ENCODE measurements at places on chromosomes 5 and 9.

GRCh38 chr9:28888806-28889205 lies 1315.5 kb upstream of the C9orf72 start:
- no peak for DNase-seq

- no peak for DNase-seq
Measured at GRCh38 chr9:121732886-121733285, 81.5 kb downstream of the DAB2IP start.

- no peak for DNase-seq
Measured at GRCh38 chr9:114181607-114182409, 26.5 kb downstream of the COL27A1 start.

- DNase-seq: no peak
Measured at GRCh38 chr5:131684595-131684994, 49.6 kb upstream of the RAPGEF6 start.

GRCh38 chr5:138339091-138339456 lies 1.0 kb downstream of the FAM53C start:
- DNase-seq: peak; percentile 21

DNA sequence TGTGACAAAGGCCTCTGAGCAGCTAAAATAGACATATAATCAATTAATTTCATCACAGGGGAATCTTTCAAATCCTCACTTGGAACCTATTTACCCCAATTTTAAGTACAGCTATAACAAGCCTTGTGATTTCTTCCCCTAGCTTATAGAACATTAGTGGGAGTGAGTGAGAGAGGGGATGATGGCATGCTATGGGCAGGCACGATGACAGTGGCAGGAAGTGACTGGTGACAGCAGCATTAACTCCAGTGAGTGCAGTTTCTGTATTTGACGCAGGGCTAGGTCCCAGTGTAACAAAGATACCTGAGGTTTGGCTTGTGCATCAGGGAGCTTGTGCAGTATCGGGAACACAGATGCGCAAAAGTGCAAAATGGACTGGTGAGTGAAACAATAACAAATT lies 54.1 kb downstream of the NPR3 start:
- no peak for DNase-seq

GRCh38 chr9:37972351-37972848 lies 68.5 kb upstream of the SLC25A51 start:
- DNase-seq: no peak

GRCh38 chr5:34691326-34691725 lies 35.2 kb downstream of the RAI14 start:
- DNase-seq: no peak

- peak; percentile 2 for DNase-seq
Measured at GRCh38 chr9:136775191-136775590, 10.9 kb upstream of the LCN15 start.

- DNase-seq: no peak
Measured at GRCh38 chr5:168370831-168371230, 79.4 kb downstream of the WWC1 start.

DNA sequence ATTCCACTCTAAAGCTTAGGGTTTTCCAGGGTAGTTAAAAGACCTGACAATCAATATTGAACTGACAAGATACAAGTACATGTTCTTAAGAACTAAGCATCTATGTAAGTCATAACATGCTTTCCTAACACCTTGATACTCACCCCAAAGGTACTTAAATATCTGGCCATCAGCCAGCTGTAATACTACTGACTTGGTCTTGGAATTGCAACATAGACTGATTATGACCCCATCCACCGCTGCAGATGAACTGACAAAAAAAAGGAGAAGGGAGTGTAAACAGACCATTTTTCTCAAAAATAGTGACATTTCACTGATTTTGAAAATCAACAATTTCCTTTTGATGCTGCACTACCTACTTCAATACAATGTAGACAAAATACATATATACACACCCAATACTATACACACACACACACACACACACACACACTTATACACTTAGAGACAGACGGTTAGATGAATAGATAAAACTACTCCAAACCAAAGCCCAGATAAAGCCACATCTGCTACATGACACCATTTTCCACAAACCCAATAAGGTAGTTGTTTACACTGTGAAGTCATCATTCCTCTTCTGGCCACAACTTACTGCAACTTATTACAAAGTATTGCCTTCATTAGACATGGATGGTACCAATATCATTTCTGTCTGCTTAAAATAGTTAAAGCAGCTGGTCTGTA lies 30.4 kb downstream of the ELP1 start:
- DNase-seq: no peak

DNA sequence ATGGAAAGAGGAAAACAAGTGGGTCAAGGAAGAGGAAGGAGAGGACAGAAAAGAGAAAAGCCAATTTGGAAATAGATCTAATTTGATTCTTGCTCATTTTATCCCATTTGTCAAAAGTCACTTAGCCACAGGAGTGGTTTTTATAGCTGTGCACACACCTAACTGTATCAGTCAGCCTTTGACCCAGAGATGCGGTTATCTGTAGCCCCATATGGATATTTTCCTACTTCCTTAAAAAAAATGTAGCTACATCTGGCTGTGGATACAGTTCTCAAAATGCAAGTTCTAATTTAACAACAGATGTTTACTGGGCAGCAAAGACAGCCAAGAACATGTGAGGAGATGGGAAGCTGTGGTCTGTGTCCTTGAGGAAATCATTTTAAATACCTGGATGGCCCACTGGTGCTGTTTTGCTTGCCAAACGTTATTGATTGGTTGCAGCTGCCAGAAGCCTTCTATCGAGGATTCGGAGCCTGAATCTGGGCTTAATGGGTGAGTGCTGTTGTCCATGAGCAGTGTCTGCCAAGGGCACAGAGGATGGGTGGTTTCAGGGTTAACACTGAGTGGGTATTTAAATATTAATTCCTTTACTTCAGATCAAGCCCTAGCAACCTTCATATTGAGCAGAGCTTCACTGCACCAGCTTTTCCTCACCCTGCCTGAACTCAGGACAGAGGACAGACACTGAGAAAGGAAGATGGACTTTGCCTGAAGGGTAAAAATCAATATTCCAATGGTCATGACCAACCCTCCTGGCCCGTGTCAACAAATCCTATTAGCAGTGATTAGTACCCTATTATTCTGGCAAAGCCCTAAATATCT lies 92.2 kb downstream of the APBA1 start:
- DNase-seq: no peak

DNA sequence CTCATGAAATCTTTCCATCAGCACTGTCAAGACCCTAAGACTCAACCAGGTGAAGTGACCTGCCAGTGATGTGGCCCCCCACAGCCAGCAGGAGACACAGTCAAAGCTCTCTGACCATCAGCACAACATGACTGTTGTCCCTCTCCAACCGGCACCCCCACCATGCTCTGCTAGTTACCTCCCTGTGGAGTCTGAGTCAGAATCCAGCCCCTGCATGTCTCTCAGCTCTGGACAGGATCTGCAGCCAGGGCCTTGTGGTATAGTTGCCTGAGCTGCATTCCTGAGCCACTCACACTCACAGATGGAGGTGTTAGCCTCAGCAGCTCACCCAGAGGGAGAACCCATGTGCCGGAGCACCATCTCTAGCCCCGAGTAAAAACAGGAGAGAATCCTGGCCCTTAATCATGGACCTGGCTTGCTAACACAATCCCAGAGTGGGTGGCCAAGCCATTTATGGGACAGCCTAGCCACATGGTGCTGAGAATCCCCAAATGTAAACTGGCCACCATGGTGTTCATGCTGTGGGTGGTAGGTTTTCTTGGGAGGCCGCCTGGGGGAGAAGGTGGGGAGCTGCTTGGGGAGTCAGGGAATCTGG lies 237.8 kb downstream of the PAPPA start:
- no peak for DNase-seq

DNA sequence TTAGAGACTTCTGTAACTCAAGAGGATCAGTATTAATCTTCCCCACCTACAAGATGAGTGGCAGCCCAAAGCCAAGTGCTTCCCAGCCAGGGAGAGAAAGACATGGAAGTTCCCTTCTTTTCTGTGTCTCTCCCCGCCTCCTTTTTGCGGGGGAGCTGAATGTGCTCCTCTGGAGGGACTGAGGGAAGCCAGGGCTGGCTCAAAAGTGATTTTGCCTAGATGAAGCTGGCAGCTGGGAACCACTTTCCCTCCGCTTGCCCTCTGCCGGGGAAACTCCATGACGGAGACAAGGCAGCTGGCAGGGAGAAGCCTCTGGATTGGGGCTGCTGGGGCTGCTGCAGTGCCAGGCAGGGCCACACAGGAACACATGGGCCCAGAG lies 24.4 kb downstream of the EGR1 start:
- DNase-seq: no peak

DNA sequence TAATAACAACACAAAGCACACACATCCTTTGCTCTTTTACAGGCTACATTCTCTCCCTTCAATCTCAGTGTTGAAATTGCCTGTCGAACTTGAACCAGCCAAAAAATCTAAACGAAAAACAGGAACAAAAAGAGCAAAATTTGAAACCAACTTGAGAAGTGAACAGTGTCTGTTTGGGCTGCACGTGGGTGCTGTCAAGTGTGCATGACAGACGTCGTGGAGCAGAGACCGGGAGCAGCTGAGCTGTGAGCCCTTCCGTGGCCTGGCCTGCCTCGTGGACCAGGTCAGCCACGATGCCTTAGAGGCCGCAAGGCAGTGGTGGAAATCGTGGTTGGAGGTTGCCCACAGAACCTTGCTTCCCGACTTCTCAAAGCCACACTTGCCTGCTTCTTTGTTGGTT lies 34.8 kb upstream of the DENND1A start:
- DNase-seq: no peak

- DNase-seq: no peak
Measured at GRCh38 chr5:28253431-28253830, 1215.0 kb upstream of the CDH9 start.

- DNase-seq: no peak
Measured at GRCh38 chr5:42547894-42548293, 124.7 kb downstream of the GHR start.

DNA sequence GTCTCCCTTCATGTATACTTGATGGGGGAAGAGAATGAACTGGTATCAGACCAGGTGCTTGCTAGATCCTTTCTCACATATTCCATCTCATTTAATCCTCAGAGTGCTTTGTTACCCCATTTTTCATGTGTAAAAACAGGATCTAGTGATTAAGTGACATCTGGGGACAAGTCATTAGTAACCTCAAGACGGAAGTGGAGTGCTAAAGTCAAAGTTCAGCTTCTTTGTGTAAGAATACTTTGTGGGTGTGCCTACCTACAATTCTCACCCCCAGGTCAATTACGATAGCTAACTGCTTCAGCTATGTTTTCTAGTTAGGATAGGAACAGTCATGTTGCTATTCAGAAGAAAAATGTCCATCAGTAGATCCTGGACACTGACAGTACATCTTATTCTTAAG lies 3.1 kb upstream of the FAM120AOS start:
- DNase-seq: no peak

GRCh38 chr5:140145818-140146522 lies 20.2 kb downstream of the IGIP start:
- peak; percentile 83 for DNase-seq

DNA sequence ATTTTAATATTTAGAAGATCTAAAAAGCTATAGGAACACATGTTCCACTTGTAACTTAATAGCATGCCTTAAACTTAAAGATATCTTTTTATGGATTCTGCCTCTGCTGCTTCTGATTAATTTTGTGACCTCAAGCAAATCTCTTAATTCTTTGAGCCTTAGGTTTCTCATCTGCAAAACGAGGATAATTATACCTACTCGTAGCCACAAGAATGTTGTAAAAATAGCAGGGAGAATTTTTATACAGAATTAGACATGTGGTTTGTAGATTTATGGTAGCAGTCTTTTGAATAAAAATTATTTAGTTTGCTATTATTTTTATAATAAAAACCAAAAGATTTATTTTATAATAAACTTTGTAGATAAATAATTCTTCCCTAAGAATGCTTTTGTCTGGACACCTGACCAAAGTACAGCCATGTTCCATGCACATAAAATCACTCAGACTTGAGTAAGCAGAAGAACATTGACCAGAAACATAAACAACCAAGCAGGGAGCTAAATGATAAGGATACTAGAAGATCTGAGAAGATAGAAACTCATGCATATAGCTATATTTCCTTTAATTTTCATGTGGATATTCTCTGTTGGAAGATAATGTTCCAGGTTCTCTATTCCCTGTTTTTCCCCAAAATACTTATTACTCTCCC lies 18.5 kb downstream of the C9orf85 start:
- no peak for DNase-seq

- peak; percentile 79 for DNase-seq
Measured at GRCh38 chr9:134267881-134268724, 58.2 kb upstream of the RXRA start.

GRCh38 chr5:86971034-86971571 lies 296.6 kb upstream of the RASA1 start:
- peak; percentile 2 for DNase-seq

- DNase-seq: peak; percentile 36
Measured at GRCh38 chr9:109381011-109381729, 60.3 kb upstream of the EPB41L4B start.

DNA sequence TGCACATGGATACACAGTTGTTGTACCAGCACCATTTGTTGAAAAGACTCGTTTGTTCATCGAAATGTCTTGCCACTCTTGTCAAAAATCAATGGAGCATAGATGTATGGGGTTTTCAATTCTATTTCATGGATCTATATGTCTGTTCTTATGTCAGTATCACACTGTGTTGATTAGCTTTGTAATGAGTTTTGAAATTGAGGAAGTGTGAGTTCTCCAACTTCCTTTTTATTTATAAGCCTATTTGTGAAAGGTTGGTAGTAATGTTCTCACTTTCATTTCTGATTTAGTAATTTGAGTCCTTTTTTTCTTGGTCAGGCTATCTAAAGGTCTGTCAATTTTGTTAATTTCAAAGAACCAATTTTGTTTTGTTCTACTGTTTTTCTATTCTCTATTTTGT lies 26.1 kb downstream of the ZNF510 start:
- no peak for DNase-seq
